Kidney glomerular epithelial cell (primary cell): ENCODE measurements at places on chromosomes 3 and 15.

DNA sequence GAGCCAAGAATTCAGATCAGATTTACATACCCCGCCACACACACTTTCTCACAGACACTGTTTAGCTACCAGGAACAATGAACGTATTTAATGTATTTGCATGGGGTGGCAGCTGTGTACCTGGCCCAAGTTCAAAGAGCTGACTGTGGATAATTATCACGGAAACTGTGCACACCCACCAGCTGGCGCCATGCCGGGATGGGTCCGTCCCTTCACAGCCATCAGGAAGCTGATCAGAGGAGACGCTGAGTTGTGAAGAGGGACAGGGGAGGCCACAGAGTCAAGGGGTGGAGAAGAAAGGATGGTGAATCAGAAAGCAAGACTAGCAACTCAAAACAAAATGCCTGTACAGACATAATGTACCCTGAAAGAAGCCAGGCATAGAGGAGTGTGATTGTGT, 13.1 kb upstream of the PLA2G4D start:
- DNase-seq = no peak

DNA sequence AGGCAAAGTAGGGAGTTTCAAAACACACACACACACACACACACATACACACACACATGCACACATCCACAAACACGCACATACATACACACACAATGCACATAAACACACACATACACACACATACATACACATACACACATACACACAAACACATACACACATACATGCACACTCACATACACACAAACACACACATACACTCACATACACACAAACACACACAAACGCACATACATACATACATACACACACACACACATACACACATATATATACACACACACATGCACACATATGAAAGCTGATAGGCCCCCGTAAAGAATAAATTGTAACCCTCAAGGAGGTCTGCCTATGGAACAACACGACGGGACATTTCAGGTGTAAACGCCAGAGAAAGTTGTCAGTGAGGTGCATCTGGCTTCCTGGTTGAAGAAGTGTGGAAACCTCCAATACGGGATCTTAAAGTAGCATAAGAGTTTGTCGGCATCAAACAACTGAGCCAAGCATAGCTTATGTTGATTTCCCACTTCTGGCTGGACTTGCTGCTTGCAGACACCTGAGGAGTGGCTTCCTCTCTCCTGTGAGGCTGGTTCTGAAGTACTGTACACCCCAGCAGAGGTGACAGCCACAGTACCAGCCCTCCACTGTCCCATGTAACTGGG, 5.8 kb downstream of the RFTN1 start:
- DNase-seq = no peak

GRCh38 chr15:51724199-51724598, 13.3 kb downstream of the LYSMD2 start:
- DNase-seq = no peak

GRCh38 chr3:128336337-128337156, 130.1 kb downstream of the DNAJB8 start:
- DNase-seq = no peak

DNA sequence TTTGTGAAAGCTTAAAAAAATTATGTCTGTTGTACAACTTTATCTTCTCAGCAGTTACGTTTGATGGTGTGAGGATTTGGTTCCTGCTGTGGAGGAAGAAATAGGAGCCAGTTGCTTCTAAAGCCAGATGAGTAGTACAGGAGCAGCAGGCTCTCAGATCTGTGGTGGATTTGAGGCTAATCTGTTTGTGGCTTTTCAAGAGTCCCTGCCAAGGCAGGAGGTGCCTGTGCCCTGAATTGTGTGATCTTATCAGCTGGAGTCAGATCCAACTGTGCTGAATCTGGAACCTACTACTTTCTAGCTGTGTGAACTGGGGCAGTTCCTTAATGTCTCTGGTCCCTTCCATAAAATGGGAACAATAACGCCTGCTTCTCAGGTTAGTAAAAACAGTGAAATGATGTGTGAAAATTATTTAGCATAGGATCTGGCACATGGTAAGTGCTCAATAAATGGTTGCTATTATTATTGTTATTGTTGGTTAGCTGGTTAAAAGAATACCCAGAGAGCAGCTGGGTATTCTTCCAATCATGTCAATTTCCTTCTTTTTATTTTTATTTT, 7.7 kb downstream of the CLDN11 start:
- DNase-seq = no peak

DNA sequence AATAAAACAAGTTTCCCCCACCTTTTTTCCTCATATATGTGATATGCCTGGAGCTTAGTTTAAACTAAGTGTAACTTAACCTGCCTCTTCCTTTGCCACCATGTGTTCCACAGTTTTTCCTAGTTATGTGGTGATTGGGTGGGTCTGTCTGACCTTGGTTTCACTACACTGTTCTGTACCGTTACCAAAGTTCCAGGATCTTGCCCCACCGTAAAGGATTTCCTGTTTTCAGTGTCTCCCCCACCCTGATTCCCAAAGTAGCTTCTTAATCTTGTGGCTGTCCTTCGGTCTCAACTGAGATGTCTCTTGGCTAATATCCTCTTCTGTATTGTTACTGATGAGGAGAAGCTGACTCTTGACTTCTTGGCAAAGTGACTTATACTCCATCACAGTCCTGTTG, 6.4 kb upstream of the MGA start:
- no peak for DNase-seq
